ENCODE measurements at places on chromosomes 11 and 22. TPM values are rescaled to one million over a fixed set of nuclear protein-coding genes. Genes with fewer than 3 reads are reported as not detected.

DNA sequence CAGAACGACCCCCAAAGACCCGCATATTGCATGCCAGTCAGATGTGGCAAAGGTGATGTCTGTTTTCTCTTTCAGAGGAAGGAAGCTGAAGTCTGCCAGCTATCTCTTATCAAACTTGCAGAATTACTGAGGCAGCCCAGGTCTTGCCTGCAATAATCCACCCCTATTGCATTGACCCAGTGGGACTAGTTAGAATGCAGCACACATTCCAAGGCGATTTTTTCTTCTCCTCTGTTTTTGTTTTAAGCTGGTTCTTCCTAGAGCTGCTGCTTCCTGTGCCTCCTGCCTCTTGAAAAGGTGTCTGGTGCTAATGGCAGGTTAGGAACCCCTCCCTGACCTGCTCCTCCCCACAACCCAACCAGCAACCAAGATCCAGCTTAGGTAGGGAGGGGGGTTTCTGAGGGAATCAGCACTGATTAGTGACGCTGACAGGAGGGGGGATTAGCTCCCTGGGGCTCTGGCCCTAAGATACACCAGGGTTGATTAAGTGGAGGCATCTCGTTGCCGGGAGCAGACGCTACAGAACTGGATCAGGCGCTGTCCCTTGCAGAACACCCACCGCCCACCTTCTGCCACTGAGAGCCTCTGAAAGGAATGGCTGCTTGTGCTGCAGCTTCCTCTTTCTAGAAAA lies 2.8 kb downstream of the NTM start:
- DNase-seq: no peak

DNA sequence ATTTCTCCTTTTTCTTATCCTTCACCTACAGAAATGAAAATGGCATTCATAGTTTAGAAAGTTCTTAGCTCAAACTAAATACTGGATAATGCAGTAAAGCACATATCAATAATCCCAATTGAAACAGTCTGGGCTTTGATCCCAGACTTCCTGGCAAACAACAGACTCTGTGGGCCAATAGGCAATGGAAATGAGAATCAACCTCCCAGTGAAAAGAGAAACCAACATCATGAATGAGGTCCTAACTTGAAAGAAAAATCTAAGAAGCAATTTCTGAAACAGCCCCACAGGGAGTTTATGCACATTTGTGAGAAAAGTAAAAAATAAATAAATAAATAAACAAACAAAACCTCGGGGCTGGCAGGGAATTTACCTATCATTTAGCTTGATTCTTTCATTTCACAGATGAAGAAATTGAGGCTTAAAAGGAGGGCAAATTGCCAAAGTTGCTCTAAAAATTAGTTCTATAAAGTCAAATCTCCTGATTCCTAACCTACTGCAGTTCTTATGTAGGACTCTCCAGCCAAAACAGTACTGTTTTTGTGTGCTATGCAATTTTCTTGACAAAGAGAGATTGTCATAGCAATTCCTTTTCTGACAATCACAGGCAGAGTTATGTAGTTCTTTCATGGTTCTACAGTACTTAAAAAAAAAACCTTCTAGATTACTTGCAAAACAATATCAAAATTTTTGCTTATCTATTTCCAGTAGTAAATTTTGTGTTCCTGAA lies 265.8 kb downstream of the GRM5 start:
- no peak for DNase-seq

GRCh38 chr11:94028436-94028835 lies 7.3 kb downstream of the HEPHL1 start:
- no peak for DNase-seq

GRCh38 chr11:123375832-123376231 lies 54.2 kb upstream of the GRAMD1B start:
- no peak for DNase-seq

DNA sequence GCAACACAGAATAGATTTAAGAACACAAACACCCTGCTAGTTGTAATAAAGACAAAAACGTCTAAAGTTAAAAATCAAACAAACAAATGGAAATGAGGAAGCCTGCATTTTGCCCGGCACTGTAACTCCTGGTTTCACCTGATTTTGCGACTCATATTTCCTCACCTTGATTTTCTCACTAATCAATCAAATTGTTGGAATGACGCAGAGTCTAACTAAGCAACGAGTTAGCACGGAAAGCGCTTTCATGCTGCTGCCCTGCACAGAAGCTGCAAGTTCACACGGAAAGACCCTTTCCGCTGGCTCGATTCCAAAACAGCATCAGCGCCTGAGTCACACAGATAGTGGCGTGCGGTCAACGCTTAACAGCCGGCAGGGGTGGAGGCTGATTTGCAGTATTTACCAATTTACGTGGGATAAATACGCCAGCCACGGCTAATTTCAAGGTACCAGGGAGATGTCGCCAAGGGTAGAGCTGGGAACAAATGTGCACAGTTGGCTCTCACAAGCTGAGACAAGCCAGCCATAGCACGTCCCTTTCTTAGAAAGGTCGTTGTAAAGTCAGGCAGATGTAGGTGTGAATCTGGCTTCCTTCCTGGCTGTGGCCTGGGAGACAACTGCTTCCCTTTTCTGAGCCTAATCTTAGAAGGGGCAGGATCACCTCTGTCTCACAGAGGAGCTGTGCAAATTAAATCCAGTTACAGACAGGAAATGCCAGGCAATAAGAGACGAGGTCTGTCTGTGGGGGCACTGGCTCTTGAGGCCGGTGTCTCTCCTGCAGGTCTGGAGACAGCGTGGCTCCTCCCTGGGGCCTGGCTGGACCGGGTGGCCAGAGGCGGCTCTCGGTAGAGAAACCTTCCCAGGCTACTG lies 76.9 kb upstream of the TTLL12 start:
- DNase-seq: peak; percentile 69

- no peak for DNase-seq
These were observed 183.1 kb downstream of the NAV2 start for GRCh38 chr11:19895776-19896175.

DNA sequence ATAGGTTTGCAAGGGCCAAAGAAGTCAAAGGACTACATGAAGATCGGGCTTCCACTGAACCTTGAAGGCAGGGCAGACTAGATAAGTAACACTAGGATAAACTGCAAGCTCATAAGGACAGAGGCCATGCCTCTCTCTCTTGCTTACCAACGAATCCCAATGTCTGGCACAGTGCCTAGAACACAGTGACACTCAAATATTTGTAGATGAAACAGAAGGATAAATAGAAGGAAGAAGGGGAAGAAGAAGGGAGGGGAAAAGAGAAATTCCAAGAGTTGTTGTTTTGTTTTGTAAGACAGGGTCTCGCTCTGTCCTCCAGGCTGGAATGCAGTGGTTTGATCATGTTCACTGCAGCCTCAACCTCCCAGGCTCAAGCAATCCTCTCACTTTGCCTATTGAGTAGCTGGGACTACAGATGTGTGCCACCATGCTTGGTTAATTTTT lies 26.9 kb downstream of the SIK3 start:
- no peak for DNase-seq

- no peak for DNase-seq
These were observed 8.8 kb downstream of the FOXRED2 start for GRCh38 chr22:36497910-36498665.

DNA sequence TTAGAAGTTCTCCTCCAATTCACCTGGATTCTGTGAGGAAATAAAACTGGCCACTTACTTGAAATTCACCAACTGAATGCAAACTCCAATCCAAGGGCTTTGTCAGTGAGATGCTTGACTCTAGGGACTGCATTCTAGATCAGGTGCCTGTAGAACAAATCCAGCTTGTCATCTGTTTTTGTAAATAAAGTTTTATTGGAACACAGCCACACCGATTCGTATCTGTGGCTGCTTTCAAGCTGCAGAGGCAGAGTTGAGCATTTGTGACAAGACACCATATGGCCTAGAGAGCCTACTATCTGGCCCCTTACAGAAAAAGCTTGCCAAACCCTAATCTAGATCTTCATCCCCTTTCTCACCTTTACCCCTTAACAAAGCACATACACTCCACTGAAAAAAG lies 82.3 kb downstream of the BTBD10 start:
- DNase-seq: no peak

- no peak for DNase-seq
These were observed 7.4 kb upstream of the BDNF start for GRCh38 chr11:27707676-27708075.

DNA sequence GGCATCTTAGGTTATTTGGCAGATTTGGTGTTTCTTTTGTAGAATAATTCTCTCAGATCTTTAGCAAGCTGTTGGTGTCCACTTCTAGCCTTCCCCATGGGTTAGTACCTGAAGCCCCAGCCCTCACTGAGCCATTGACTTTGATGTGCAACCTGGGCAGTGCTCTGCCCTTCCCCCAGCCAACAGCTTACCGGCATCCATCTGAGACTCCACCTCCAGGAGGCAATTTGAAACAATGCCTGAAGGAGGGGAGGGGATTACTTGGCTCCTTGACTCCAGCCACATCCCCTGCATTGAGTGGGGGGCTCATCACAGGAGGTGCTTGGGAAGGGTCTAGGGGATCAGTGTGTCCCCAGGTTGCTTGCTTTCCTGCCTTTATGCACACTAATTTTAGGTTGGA lies 114.8 kb downstream of the TRIM29 start:
- DNase-seq: no peak

Gene P2RY6
- 2.1 TPM for total RNA-seq

Gene NPAT
- total RNA-seq: 6.9 TPM

Gene NXPE4
- total RNA-seq: not detected

Gene TMEM151A
- not detected for total RNA-seq

Gene MGAT3
- total RNA-seq: 3.9 TPM

Gene TRPC6
- 0.16 TPM for total RNA-seq

Gene MS4A1
- total RNA-seq: not detected

Gene CTNND1
- 66.5 TPM for total RNA-seq

Gene NR1H3
- total RNA-seq: 19.1 TPM
